DMS79 treated with DMSO at 0.1 percent for 48 hours (cell line): ENCODE measurements at places on chromosomes 12 and 14.

DNA sequence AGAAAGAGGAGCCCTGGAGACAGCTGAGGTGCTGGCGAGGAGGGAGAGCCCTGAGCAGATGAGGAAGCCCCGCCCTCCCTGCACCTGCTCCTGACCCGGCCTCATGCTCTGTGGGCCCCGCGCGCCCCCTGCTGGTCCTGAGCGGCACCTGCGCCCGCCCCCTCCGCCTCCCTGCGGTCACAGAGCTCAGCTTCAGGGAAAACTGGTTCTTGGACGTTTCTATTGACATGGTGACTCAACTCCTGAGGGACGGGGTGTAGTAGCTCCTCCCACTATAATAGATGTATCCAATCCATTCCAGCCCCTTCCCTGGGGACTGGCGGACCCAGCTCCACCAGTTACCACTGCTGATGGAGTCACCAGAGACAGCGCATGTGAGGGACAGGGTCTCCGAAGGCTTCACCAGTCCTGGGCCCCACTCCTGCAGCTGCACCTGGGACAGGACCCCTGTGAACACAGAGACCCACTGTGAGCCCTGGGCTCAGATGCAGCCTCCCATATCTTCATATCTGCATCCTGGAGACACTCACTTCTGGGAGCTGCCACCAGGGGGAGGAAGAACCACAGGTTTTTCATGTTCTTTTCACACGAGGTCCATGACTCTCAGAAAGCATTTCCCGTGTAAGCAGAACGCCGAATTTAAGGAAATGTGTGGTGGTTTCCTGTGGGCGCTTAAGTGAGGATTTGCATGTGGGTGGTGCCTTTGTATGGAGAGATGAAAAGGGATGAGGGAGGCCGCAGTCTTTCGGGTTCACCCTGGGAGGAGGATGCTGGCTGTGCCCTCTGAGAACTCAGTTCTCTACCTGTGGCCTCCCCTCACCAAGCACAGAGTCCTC is 1346.4 kb downstream of the TMEM121 start:
- peak; percentile 20 for DNase-seq

- no peak for DNase-seq
Measured at GRCh38 chr14:39626589-39627576, 194.7 kb upstream of the FBXO33 start.

DNA sequence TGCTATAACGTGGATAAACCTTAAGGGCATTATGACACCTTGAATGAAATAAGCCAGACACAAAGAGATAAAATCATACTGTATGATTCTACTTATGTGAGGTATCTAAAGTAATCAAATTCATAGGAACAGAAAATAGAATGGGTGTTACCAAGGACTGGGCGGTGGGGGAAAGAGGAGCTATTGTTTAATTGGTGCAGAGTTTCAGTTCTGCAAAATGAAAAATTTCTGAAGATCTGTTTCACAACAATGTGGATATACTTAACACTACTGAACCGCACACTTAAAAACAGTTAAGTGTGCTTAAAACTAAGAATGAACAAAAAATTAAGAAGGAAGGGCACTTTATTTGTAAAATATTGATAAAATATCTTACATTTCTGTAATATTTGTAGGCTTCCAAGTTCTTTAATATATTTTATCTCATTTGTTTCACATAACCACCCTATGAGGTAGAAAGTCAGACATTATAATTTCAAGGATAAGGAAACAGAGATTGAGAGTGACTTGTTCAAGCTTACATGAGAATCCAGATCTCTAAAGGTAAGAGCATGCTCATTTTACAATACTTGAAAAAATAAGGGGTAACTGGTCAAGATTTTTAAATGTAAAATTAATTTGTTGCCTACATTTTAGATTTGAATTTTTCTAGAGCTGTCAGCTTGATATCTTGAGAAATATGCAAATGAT is 14.9 kb downstream of the LTA4H start:
- DNase-seq: no peak

- DNase-seq: no peak
Measured at GRCh38 chr12:64627771-64628170, 17.5 kb downstream of the RASSF3 start.

- DNase-seq: no peak
Measured at GRCh38 chr12:123936956-123937706, 35.5 kb downstream of the CCDC92 start.
